NB4 (cell line): ENCODE measurements at places on chromosomes 12 and 14.

DNA sequence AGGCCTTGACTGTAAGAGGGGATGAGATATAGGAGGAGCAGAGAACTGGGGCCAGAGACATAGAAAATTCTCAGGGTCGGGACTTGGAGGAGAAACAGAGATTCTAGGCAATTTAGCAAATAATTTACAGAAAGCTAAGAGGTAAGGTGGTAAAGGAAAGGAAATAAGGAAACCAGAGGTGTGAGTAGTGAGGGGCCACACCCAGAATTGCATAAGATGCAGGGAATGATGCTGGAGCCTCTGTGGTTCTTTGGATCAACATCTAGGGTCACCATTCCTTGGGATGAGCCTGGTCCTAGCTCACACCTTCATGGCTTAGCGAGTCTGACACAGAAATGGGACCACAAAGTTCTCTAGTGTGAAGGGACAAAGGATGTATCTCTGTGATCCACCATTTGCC, 949 bp upstream of the SDR9C7 start:
- DNase-seq: no peak

- DNase-seq: no peak
Observed at GRCh38 chr14:101470266-101470665, 91.0 kb upstream of the DIO3 start.

DNA sequence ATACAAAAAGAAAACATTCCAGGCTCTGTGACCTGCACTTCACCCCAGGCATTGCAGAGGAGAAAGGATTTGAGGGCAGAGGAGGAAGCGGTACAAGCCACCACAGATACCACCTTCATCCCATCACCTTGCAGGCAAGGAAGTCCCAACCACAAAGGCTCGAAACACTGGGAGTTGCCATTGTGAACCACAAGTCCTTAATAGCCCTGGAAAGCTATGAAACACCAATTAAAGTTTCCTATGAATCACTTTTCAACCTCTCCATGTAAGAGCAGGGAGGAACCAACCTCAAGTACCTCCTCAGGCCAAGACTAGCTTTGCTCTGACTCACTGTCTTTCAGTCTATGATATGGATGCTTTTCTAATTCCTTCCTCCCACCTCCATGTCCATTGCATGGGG, 27.0 kb downstream of the MAP3K9 start:
- DNase-seq: peak; percentile 85

GRCh38 chr12:106345746-106346145, 11.8 kb upstream of the POLR3B start:
- DNase-seq: peak; percentile 62

- DNase-seq: no peak
Observed at GRCh38 chr14:70168406-70168805, 20.3 kb downstream of the SLC8A3 start.

GRCh38 chr12:28882444-28882843, 266.6 kb upstream of the FAR2 start:
- no peak for DNase-seq

DNA sequence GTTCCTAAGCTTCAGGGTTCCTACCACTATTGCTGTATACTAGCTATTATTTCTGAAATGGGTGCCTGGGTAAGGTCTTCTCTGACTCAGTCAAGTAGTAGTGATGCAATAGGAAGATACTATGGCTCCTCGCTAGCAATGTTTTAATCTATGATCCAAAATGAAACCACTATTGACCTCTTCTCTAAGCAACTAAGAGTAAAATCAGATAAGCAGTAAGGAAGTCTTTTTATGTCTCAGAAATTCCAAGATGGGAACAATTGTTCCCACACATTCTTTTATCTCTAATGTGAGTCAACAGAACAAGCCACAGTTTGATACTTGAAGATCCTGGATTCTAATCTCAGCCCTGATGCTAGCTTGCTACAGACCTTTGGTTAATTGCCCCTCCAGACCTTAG, 45.1 kb downstream of the AREL1 start:
- DNase-seq: no peak

DNA sequence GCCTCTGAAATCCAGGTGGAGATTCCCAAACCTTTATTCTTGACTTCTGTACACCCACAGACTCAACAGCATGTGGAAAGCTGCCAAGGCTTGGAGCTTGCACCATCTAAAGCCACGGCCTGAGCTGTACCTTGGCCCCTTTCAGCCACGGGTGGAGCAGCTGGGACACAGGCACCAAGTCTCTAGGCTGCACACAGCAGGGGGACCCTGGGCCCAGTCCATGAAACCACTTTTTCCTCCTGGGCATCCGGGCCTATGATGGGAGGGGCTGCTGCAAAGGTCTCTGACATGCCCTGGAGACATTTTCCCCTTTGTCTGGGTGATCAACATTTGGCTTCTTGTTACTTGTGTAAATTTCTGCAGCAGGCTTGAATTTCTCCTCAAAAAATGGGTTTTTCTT, 32.0 kb downstream of the EIF2S3B start:
- DNase-seq: no peak

DNA sequence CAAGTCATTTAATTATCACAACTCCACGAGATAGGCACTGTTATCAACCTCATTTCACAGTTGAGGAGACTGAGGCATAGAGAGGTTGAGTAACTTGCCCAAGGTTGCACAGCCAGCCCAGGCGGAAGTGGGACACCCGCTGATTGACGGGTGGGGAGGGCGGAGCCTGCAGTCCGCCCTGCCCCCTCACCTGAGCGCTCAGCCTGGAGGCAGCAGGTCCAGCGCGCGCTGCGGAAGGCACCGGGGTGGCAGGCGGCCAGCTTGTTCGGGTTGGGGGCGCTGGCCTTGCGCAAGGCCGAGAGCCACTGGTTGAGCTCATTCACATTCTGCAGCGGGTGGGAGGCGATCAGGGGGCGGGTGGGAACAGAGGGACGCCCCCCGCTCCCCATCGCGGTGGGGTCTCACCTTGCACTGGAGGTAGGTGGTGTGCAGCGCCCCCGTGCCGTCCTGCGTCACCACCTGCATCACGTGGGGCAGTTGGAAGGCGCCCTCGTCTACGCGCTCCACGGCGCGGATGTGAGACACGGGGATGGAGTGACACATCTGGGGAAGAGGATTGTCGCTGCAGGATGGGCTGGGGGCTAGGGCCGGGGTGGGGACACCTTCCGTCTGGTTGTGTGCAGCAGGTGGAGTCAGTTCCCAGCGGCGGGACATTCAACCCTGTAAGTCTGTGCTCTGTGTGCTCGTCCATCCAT, 31.7 kb downstream of the RASAL1 start:
- no peak for DNase-seq

DNA sequence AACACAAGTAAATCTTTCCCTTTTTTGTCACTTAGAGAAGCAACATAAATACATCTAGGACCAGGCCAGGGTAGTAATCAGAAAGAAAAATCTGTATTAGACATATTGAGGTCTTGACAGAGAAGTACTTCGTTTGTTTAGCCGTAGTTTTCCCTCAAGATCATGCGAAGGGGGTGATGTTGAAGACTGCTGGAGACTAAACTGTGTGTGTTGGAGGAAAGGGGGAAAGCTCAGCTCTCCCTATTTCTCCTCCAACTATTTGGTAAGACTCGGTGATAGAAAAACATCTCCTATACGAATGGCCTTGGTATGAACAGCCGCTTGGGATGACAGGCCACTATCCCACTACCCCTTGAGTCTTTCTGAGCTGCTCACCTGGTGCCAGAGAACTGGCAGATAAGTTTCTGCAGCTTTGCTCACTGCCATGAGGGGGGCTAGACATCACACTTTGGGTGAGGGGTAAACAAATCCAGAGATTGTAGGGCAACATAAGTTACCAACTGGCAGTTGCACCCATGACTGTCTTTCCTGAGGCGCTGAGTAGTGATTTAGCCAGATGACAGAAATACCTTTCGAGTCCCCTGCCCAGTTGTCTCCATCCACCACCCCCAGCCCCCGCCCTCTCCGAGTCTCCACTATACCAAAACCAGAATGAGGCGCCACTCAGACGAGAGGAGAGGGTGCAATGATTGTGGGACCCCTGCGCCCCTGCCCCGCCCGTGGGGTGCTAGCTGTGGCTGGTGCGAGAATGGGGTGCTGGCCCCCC, 685 bp downstream of the VAMP1 start:
- DNase-seq: no peak

DNA sequence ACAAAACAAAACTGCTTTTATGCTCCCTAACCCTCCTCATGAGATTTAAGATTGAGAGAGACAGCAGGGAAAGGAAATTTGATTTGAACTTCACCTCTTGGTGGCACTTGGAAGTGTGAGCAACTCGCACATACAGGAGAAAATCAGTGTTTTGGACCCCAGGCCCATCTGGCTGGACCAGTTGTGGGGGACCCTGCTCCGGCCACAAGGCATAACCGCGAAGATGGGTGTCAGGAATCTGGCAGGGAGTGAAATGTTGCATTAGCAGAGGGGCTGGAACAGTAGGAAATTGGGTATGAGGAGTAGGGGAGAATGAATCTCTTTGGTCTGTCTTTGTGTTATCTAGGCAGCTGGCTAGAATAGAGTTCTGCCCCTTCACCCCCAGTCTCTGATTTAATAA, 1.2 kb downstream of the CIROP start:
- DNase-seq: no peak

DNA sequence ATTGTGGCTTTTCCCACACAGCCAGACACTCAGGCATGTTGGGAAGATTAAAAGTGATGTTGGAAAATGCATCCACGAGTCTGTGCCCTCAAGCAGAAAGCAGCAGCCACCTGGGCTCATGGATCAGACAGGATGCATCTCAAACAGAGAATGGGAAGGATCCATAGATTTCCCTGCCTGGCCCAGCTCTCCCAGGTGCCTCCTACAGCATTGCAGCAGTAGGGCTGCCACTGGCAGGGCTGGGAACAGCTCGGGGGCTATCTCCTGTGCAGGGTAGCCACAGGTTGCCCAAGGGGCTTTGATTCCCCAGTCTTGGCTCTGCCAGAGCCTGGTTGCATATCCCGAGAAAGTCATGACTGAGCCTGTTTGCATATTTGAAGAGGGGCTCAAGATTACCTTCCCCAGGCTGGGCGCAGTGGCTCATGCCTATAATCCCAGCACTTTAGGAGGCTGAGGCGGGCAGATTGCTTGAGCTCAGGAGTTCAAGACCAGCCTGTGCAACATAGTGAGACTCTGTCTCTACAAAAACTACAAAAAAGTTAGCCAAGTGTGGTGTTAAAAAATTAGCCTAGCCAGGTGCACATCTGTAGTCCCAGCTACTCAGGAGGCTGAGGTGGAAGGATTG, 19.5 kb downstream of the C14orf132 start:
- no peak for DNase-seq

- no peak for DNase-seq
Observed at GRCh38 chr12:68479261-68479895, 131.3 kb upstream of the RAP1B start.

DNA sequence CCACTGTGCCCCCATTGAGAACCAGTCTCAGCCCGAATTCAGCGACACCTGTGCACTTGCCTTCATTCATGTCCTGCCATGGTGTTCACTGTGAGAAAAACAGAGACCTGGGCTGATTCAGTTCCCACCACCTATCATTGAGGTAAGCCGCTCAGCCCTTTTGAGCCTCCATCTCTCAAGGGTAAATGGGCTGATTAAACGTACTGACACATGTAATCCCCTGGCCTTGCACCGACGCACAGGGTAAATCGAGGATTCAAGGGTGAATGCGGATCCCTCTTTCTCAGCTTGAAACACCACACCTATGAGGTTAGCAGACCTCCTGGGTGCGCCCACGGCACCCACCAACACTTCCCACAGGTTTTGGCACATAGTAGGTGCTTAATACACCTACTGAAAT, 69.7 kb downstream of the C14orf132 start:
- DNase-seq: no peak

- DNase-seq: no peak
Observed at GRCh38 chr12:90122681-90123080, 414.0 kb upstream of the ATP2B1 start.

GRCh38 chr14:74302152-74302628, 544 bp downstream of the ABCD4 start:
- DNase-seq: peak; percentile 63

- no peak for DNase-seq
Observed at GRCh38 chr12:2248901-2249381, 196.2 kb downstream of the CACNA1C start.

DNA sequence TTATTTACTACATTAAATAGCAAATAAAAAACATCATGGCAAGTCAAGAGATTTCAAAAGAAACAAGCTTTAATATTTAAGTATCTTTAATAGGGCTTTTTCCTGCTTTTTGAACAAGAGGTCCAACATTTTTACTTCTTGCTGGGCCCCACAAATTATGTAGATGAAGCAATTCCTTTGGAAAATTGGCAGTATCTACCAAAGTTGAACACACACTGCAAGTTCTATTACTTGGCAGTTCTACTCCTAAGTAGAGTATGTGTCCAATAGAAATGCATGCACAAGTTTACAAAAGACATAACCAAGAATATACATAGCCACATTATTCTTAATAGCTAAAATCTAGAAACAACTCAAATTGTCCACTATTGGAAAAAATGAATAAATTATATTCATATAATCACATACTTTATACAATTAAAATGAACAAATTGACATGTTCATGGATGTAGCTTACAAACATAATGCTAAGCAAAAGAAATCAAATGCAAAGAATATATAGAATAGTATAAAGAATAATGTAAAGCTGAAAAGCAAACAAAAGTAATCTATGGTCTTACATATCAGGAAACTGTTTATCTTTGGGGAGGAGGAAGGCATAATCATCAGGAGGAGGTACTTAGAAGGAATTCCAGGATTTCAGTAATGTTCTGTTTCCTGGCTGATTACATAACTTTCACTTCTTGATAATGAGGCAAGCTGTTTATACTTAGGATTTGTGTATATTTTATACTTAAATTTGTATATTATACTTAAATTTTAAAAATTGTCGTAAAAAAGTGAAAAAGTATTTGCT, 6.5 kb upstream of the TMBIM4 start:
- no peak for DNase-seq

DNA sequence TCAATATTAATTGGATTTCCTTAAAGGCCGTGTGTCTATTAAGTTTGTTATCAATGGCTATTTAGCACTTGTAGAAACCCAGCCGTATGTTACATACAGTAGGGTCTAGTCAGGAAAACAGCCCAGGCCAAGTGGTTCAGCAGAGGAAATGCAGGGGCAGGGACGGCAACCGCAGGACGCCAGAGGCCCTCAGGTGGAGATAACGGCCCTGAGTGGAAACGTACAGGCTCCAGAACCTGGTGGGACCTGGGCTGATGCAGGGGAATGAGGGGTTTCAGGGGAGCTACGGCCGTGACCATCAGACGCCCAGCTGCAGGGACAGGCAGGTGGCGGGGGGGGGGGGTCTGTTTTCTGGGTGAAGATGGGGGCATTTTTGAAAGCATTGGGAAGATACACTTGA, 3.7 kb upstream of the ANKLE2 start:
- no peak for DNase-seq

GRCh38 chr12:67677166-67677565, 28.6 kb downstream of the DYRK2 start:
- no peak for DNase-seq

DNA sequence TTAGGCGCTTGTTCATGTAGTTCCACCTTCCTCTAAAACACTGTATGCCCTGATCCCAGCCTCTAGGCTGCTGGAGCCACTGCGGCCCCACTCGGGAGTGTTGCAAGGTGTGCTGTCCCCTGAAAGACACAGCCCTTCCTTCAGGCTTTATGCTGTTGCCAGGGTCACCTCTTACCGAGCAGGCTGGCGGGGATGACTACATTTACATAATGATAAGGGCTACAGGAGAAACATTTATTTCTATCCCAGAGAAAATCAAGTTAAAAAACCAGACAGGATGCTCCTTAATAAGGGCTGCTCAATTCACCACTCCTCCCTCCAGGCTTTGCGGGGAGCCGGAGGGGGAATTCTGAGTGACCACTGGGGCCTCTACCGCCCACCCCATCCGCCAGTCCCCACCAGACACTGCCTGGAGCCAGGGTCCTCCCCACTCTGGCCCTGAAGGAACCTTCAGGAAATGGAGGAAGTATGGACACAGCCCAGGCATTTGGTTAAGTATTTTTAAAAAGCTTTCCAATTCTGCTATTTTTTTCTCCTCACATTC, 200.6 kb downstream of the TTC7B start:
- DNase-seq: no peak
